ENCODE measurements at places on chromosomes 16 and 17. TPM values are rescaled to one million over a fixed set of nuclear protein-coding genes. Genes with fewer than 3 reads are reported as not detected.

DNA sequence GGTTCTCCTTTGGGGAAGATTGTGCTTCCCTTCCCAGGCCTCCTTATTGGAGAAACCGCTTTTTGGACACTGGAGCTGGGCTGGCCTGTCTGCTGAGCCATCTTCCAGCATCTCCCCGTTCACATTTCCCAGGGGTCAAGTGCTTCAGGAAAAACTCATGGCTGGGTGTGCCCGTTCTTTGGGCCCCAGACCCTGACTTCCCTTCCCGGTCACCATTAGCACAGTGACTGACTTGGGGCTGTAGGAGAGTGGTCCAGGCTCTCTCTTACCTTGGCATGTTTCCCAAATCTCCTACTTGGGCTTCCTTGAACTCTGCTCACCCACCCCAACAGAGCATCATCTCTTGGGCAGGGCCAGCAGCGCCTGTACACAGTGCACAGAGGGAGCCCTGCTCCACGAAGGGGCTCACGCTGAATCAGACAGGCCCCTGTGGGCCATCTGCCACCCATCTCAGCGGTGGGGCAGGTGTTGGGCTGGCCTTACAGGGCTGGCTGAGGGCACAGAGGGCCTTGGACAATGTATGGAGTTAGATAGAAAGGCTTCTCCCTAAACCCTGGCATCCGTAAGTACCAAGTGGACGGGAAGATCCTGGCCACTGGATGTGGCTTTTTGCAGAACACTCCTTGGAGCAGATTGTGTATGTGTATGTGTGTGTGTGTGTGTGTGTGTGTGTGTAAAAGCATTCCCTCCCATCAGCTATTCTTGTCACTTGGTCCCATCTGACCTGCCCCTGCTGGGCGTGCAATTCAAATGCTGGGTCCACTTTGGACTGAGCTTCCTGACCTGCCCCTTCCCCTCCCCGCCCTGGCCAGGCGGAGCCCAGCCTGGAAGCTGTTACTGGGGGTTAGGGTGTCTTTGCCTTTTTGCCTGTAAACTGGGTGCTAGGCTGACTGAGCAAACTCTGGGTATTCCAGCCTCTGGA is 24.9 kb upstream of the CDC42EP4 start:
- no peak for DNase-seq

METRNL gene
- total RNA-seq, result 21.4 TPM

SPATA32 gene
- under 0.01 TPM for total RNA-seq

- peak; percentile 54 for DNase-seq
Measured at GRCh38 chr16:21083729-21084268, 66.8 kb downstream of the DNAH3 start.

TAC4 gene
- total RNA-seq, result not detected

GRCh38 chr17:73650617-73651200 is 6.5 kb upstream of the SDK2 start:
- no peak for DNase-seq

GRCh38 chr16:30698816-30699614 is at the start of gene SRCAP:
Gene SRCAP, plus strand, starts transcription at chr16:30699171. Its CDS starts 1,654 bp downstream, at chr16:30700825.
- DNase-seq, result peak; percentile 64

DNA sequence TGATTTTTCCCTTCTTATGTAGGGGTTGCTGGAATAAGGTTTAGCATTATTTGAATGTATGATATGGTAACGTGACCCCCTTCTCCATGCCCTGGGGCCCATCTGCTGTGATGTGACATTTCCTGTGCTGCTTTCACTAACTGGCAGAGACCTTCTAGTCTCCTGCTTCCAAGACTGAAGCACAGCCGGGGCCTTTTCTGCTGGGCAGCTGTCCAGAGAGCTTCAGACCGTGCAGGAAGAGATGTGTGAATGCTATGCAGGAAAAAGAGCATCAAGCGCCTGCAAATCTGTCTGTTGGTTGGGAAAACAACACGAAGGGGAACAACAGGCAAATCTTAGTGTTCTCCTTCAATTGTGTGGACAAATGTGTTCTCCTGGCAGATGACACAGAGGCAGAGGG is 128.5 kb downstream of the SPACA3 start:
- DNase-seq, result no peak

GRCh38 chr17:29148790-29149430 is 31.3 kb downstream of the MYO18A start:
- DNase-seq, result peak; percentile 90

HBA2 gene
- not detected for total RNA-seq

DNA sequence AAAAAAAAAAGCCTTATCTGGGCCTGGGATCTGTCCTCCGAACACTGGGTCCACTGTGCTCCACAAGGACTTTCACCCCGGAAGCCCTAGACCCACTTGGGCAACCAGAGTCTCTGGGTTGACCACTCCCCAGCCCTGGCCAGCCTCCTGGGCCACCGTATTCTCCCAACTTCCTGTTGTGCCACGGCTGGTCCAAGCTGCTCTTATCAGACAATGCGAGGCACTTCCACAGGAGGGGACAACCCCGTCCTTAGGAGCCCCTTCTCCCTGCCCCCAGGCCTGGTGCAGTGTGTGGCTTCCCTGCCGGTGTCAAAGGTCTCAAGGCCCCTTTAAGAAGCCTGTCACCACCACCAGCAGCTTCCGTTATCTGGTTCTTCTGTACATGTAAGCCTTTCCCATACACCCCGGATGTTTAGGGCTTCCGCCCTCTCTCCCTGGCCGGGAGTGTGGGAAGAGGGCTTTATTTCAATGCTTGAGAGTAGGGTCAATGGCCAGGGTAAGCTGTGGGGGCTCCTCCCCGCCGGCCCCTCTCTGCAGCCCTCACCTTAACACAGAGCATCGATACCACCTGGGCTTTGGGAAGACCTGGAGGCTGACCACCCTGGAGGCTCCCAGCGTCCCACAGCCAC is 313.0 kb downstream of the SEC14L1 start:
- DNase-seq, result no peak

DNA sequence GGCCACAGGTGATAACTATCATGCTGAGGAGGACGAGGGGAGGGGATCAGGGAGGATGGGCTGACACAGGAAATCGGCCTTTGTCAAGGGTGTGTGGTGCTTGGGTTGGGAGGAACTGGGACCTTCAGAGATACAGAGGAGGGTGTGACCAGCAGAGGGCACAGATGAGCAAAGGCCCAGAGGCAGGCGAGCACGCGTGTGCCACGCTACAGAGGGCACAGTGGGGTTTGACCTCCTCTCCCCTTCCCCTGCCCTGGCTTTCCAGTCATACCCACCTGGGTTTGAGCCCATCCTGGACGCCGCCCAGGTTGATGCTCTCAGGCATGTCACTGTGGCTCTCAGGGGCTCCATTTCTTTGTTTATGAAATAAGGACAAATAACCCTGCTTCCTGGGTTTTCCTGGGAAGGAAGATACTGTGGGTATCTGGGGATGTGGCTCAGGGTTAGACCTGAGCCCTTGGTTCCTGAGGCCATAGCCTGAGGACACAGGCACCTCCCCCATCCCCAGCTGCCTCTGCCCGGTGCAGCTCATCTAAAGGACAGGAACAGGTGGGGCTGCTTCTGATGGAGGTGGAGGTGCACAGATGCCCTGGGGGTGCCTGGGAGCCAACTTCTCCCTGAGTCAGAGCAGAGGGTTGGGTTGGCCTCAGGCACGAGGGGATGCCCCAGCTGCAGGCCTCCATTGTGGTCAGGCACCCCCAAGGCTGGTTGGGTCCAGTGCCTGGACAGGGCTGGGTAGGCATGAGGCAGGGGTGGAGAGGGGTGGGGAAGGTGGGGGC is 51.8 kb downstream of the BEAN1 start:
- DNase-seq, result peak; percentile 40

- DNase-seq, result peak; percentile 44
Measured at GRCh38 chr17:44220213-44221083, 973 bp upstream of the UBTF start.

- no peak for DNase-seq
Measured at GRCh38 chr17:8503368-8503767, 67.7 kb downstream of the NDEL1 start.

- DNase-seq, result no peak
Measured at GRCh38 chr17:50794361-50794760, 27.0 kb upstream of the ANKRD40CL start.

DNA sequence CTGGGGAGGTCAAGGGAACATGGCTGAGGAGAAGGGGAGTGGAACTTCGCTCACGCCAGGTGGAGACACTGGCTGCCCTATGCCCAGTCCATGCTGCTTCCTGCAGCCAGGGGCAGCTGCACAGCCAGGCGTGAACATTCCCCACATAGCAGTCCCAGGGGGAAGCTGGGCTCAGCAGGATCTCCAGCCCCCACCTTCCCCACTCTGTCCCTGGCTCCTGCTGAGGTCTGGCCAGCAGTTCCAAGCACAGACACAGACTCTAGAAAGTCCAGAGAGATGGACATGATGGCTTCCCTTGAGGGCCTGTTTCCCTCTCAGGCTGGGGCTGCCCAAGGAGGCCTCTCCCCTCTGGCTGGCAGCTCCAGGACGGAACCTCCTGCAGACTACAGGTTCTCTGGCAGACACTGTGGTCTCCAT is 9.3 kb downstream of the JUP start:
- no peak for DNase-seq

- peak; percentile 75 for DNase-seq
Measured at GRCh38 chr16:72829846-72830775, 217.8 kb downstream of the ZFHX3 start.

- DNase-seq, result no peak
Measured at GRCh38 chr16:73152386-73153125, 104.6 kb upstream of the ZFHX3 start.

DNA sequence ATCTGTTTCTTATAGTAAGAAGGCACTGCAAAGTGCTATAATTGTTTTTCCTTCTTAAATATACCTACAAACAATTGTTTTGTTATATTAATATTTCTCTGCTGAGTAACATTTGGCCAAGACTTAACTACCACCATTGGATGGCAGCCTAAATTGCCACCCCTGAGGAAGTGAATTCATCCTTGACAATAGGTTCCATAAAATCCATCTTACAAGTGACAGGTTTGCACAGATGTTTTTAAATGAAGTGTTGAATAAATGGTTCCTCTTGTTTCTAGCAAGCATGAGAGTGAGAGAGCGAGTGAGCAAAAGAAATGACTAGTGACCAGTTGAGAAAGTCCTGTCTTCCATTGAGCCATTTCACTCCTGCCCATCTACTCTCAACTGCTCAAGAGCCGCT is 8.3 kb upstream of the MPHOSPH6 start:
- DNase-seq, result no peak

DNA sequence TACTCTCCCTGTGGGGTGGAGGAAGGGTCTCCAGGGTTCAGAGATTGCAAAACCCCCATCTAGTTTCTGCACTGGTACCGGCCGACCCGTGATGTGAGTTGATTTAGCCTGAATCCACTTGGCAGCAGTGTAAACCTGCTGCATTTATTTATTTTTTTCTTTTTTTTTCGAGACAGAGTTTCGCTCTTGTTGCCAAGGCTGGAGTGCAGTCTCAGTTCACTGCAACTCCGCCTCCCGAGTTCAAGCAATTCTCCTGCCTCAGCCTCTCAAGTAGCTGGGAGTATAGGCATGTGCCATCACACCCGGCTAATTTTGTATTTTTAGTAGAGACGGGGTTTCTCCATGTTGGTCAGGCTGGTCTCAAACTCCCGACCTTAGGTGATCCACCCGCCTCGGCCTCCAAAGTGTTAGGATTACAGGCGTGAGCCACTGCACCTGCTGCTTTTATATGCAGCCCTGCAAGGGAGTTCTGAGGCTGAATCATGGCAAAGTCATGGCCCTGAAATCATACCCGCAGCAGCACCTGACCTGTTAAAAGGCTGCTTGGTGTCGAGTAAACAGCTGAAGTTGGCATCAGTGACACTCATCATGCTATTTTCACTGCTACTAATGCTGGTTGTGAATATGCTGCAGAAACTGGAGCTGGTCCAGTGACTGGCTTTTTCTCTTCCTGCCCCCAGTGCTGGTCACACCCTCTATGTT is 21.4 kb downstream of the DEXI start:
- DNase-seq, result no peak

DNA sequence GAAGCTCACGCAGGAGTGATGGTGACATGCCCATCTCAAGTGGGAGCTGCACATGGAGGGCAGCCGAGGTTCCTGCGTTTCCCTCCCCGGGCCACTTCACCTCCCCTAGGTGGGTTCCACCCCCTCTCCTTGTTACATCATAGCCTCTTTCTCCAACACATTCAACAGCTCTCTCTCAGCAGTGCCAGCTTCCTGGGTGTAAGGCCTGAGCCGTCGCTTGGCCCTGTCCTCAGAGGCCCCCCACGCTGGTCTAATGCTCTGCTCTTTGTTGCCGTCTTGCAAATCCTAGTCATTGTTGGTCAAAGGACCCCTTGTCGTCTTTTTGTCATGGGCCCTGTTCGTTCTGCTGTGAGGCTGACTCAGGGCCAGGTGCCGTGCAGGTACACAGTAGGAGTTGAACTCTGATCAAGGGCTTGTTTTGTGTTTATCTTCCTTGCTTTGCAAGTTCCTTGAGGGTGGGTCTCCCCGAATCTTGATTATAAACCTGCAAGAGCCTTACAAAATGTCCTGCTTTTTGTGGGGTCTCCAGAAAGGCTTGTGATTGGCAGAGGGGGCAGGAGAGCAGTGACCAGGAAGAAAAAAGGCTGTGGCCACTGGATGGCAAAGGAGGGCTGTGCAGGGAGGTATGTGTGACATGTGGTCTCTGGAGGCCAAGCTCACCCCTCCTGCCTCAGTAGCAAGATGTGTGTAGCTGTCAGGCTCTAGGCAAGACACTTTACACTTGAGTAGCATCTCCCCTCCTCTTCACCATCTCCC is 136.6 kb downstream of the CCDC182 start:
- no peak for DNase-seq

GRCh38 chr17:70089513-70090148 is 14.6 kb downstream of the KCNJ16 start:
- DNase-seq, result no peak

SDR42E1 gene
- 0.28 TPM for total RNA-seq

NGFR gene
- total RNA-seq, result 0.18 TPM

CRYM gene
- total RNA-seq, result not detected

GRCh38 chr17:46916211-46916610 is 6.7 kb upstream of the GOSR2 start:
- peak; percentile 21 for DNase-seq

ANTKMT gene
- total RNA-seq, result 7.5 TPM

PPM1D gene
- total RNA-seq, result 15.8 TPM

- no peak for DNase-seq
Measured at GRCh38 chr17:19014628-19015215, 10.2 kb upstream of the FAM83G start.

- no peak for DNase-seq
Measured at GRCh38 chr16:81876273-81876900, 97.3 kb downstream of the PLCG2 start.

DNA sequence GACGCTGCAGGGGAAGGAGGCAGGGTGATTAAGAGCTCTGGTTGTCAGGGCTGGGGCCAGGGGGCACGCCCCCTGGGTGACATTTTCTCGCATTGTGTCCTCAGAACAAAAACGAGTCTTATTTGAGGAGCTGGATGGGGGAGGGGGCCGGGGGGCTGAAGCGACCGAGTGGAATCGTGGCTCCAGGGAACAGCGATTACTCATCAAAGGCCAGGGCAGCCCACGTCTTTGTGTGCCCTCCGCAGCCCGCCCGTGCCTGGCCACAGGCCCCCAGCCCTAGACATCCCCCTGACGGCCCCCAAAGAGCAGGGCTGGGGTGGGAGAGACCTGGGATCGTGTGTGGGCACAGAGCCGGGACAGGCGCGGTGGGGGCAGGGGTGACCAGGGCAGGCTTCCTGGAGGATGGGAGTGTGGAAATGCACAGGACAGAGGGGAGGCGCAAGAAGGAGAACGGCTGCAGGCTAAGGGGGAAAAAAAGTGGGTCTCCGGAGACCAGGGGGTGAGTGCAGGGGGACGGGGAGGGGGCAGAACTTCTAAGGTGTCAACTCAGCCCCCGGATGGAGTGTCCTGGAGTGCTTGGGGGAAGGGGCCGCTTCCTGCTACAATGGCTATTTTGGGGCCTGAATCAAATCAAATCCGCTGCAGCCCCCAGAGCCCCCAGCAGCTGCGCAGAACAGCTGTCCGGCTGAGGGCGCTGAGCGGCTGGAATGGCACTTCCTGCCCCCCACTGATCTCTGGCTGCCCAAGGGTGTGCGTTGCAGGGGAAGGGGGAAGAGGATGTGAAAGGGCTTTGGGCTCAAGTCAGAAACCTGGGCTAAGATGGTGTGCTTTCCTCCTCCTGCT is 24.0 kb upstream of the PHB1 start:
- DNase-seq, result no peak

CETP gene
- not detected for total RNA-seq

Measured in IMR-90 (cell line).